ENCODE measurements at places on chromosomes 6 and 20.

GRCh38 chr6:98920904-98921431, 26.8 kb downstream of the FBXL4 start:
- DNase-seq: no peak

GRCh38 chr6:11525468-11526155, 11.9 kb upstream of the TMEM170B start:
- no peak for DNase-seq

GRCh38 chr6:138596126-138596525, 96.8 kb upstream of the NHSL1 start:
- DNase-seq: no peak

GRCh38 chr20:21279706-21280521, 23.2 kb upstream of the XRN2 start:
- no peak for DNase-seq
